ENCODE measurements at places on chromosomes 1 and 21.
A peak's percentile ranks its signal among the peaks of the same experiment; 100 is the strongest.

DNA sequence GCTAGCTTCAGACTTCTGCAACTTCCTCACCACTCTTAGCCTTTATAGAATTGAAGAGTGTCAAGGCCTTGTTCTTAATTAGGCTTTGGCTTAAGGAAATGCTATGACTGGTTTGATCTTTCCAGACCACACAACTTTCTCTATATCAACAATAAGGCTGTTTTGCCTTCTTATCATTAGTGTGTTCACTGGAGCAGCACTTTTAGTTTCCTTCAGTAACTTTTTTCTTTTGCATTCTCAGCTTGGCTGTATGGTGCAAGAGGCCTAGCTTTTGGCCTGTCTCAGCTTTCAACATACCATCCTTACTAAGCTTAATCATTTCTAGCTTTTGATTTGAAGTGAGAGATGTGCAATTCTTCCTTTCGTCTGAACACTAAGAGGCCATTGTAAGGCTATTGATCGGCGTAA is 8.6 kb downstream of the PRKACB start:
- DNase-seq, result peak; percentile 52

DNA sequence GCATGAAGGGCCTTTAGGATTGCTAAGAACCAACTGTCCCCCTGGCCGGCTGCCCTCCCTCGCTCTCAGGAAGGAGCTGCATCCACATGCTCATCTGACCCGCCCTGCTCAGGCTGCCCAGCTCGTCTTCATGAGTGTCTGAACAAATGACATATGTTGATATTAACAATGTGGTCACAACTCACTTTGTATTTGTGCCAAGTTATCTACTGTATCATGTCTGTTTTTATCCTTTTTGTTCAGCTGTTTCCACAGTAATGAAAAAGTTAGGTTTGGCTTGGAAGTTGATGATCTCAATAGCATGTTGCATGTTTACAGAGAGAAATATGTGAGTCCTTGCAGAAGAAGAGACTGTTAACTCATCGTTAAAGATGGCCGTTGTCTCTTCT is 75.1 kb downstream of the PHTF1 start:
- DNase-seq, result no peak

- DNase-seq, result no peak
Observed at GRCh38 chr1:227273557-227273956, 44.7 kb downstream of the CDC42BPA start.

DNA sequence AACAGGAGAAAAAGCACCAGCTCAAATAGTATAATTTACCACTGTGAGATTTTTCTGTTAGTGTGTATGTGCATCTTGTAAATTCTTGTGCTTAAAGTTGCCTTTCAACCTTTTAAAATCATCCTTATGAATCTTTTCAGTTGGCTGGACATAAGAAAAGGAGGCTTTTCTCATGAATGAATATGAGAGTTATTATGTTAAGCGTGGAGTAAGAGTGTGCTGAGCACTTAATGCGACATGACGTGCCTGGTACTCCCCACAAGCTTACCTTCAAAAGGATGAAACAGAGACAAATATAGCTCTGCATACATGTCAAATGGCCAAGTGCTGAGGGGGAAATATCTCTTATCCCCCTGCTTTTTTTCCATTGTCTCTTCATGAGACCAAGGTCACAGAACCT is 85.3 kb upstream of the ADGRL2 start:
- DNase-seq, result no peak

GRCh38 chr1:235588916-235589515 is 60.6 kb downstream of the GNG4 start:
- DNase-seq, result no peak

GRCh38 chr1:14302025-14302424 is 296.5 kb upstream of the KAZN start:
- no peak for DNase-seq

GRCh38 chr21:45410151-45410864 is 5.3 kb downstream of the COL18A1 start:
- no peak for DNase-seq

- DNase-seq, result no peak
Observed at GRCh38 chr1:60894741-60895140, 187.6 kb upstream of the NFIA start.

- DNase-seq, result no peak
Observed at GRCh38 chr1:97906567-97907241, 14.1 kb downstream of the DPYD start.

DNA sequence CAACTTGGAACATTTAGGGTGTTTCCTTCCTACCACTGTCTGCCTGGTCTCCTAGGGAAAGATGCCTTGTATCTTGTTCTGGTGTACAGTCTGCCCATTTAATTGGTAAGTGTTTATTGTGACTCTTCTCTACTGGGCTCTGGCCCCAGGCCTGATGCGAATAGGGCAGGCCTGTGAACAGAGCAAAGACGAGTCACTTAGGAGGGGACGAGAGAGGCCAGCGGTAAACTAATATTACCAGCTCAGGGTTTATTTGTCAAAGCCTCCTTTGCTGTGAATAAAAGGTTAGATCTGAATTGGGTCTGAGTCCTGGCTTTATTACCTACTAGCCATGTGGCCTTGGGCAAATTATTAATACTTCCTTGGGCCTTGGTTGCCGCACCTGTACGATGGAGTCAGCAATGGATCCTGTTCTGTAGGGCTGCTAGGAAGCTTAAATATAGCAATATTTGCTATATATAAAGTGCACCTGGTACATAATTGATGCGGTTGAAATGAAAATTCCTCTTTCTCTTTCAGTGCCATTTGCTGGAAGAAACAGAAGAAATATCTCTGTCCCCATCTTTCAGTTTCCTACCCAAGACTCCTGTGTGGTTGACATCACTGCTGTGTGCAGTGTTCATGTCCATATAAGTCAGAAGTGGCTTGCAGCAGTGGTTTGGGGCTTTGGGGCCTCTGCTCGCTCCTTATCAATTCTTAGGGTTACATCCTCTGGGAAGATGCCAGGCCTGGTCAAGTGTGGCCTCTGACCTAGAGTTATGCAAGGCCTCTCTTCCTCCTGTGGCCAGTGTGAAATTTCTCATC is 32.4 kb downstream of the MAPKAPK2 start:
- no peak for DNase-seq

DNA sequence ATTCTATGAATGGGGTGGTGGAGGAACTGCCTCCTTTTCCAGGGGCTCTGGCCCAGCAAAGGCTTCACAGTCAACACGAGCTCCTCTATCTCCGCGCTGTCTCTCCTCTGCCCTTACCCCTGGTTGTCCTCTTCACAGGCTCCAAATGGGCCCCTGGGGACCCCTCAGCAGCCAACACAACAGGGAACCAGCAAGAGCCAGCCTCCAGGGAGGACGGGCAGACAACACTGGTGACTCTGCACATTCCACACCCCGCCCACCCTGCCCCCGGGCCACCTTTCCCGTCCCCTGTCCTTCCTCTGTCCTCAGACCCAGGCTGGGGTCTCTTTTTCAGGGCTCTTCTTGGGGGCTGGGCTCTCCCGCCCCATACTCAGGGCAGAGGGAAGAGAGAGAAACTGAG is 17.5 kb upstream of the ETV3 start:
- no peak for DNase-seq

DNA sequence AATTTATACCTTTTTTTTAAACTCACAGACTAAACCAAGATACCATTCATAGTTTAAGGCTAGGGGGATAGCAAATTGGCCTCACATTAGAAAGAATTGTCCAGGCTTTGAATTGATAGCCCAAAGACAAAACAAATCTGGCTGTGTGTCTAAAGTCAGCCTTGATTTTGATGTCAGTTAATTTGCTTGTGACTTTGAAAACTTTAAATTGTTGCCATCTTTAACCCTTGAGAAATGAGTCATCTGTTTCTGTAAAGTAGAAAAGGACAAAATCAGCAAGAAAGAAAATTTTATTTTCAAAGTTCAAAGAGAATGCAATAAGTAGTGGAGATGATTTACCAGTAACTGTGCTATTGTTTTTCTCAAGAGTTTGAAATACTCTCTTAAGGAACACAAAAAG is 184.5 kb downstream of the RGS7 start:
- no peak for DNase-seq

GRCh38 chr1:215661033-215661432 is 93.9 kb downstream of the KCTD3 start:
- no peak for DNase-seq

GRCh38 chr1:154490317-154490716 is 11.7 kb upstream of the TDRD10 start:
- DNase-seq, result no peak

DNA sequence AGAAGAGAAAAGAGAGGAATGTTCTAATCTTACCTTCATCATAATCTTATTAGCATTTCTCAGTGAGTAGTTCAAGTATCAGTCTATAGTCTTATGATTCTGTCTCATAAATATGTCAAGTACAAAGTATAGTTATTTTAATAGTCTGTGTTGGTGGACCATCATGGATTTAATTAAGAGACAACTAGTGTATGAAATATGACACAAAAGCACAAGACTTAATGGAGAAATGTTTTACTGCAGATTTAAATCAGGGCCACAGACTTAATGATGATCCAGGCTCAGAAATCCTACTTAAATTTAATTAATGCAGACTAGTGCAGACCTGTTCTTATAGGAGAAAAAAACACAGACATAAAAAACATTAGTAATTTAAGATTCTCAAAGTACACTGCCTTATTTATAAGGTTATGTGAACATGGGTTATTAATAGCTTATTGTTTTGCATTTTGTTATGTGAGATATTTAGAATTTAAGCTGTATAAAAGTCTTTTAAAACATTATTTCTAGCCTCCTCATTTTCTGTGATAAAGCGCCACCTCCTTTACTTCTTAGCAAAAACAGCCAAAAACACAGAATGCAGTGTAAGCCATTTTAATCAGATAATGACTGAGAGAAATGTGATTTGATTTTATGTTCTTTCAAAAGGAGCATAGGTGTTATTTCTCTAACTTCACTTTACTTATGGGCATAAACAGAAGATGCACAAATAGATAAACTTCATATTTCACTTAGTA is 255.0 kb upstream of the SNX7 start:
- no peak for DNase-seq

- no peak for DNase-seq
Observed at GRCh38 chr1:179095377-179095776, 13.5 kb downstream of the TOR3A start.

- DNase-seq, result no peak
Observed at GRCh38 chr1:24020470-24020869, 40.3 kb upstream of the SRSF10 start.

- DNase-seq, result no peak
Observed at GRCh38 chr1:17566892-17567291, 27.4 kb downstream of the ARHGEF10L start.

DNA sequence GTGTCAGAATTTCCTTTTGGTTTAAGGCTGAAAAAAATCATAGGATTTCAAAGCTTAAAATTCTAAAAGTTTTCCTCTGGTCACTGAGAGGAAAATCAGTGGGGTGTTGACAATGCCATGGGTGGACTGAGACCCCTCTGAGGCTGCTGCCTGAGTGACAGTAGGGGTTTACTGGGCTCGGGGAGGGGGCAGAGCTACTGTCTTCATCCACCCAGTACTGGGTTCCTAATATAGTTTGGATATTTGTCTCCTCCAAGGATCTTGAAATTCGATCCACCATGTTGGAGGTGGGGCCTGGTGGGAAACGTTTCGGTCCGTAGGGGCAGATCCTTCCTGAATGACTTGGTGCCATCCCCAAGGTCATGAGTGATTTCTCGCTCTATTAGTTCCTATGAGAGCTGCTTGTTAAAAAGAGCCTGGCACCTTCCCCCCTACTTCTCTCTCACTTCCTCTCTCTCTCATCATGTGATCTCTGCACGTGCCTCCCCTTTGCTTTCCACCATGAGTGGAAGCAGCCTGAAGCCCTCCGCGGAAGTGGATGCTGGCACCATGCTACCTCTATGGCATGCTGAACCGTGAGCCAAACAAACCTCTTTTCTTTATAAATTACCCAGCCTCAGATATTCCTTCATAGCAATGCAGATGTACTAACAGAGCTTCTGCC is 72.3 kb downstream of the MAP10 start:
- DNase-seq, result no peak

GRCh38 chr1:145916745-145917144 is 1.8 kb downstream of the PEX11B start:
- no peak for DNase-seq

DNA sequence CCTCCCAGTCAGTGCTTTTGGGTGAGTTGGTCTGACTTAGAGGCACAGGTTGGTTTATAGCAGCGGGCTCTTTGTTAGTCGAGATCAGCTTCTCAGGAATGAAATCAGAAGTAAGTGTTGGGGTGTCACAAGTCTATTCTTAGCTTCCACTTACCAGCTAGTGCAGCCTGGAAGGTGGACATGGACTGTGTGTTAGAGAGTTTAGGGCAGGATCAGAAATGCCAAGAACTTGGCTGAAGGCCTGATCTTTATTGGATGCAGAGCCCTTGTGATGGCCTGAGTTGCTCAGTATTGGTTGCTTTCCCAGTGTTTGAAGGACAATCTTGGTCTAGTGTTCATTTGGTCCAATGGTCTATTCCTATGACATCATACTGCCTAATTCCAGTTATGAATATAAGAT is 377.0 kb upstream of the USP24 start:
- no peak for DNase-seq

GRCh38 chr1:20666804-20667203 is 5.6 kb upstream of the DDOST start:
- no peak for DNase-seq

- no peak for DNase-seq
Observed at GRCh38 chr1:64183395-64184002, 19.9 kb upstream of the UBE2U start.

- peak; percentile 1 for DNase-seq
Observed at GRCh38 chr1:218557731-218558130, 212.6 kb downstream of the TGFB2 start.

- no peak for DNase-seq
Observed at GRCh38 chr1:235090406-235091069, 38.1 kb downstream of the TOMM20 start.

DNA sequence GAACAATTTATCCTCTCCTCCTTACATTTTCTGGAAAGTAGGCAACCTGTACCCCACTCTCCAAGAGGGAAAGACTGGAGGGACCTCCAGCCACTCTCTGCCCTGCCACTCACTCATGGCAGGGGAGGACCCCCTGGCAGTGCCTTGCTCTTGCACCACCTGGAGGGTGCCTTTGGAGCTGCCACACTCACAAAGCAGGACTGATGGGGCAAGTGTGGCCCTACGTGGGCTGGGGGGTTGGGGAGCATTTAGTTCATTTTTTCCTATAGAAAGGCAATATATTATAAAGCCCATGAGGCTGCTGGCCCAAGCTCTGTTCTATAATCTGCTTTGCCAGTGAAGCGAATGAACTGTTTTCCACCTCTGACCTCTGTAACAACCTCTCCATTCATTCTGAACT is 50.3 kb downstream of the GPR161 start:
- DNase-seq, result no peak

DNA sequence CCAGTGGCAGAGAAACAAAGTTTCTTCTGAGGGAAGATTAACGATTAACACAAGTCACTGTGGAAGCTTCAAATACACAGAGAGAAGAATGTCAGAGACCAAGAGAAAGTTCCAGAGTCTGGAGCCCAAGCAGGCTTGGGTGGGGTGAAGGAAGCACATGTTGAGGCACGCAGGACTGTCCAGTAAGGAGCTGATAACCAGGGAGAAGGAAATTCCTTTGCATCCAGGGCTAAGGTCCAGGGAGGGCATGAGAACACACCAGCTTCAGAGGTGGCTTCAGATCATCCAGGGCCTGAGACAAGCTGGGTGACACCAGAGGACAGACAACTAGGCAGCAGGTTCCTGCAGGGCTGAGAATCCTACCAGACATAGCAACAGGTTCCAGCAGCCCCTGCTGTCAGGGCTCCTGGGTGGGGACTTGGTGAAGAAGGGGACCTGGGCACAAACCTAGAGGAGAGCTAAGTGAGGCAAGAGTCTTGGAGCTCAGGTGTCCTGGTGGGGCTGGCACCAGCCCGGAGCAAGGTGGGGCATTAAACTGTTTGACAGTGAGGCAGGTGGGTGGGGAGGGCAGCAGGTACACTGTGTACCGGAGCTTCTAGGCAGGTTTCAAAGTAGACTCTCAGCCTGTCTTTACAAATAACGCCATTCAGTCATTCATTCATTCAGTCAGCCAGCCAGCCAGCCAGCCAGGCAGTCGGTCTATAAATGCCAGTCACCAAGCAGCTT is 2.6 kb upstream of the SPRR1A start:
- no peak for DNase-seq
